ENCODE measurements at places on chromosomes 2 and 18.

DNA sequence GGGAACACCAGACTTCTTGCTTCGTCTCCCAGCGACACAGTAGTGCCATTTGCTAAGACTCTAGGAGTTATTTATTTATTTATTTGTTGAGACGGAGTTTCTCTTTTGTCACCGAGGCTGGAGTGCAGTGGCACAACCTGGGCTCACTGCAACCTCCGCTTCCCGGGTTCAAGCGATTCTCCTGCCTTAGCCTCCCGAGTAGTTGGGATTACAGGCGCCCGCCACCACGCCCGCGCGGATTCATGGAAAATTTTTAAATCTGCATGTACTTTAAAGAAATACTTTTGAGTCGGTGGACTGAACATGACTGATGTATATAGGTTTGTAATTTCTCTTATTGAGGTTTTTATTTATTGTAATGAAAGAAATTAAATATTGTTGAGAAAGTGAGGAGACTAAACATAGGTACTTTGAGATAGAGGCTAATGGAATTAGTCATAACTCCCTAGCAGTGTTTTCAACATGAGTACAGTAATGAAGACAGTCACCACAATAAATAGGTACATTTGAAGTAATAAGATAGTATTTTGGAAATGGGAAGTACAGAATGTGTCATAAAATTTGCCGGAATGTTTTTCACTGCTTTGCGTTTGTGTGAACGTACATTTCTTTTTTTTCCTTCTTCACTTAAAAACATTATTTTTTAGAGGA is 983 bp downstream of the MTX2 start:
- no peak for DNase-seq

DNA sequence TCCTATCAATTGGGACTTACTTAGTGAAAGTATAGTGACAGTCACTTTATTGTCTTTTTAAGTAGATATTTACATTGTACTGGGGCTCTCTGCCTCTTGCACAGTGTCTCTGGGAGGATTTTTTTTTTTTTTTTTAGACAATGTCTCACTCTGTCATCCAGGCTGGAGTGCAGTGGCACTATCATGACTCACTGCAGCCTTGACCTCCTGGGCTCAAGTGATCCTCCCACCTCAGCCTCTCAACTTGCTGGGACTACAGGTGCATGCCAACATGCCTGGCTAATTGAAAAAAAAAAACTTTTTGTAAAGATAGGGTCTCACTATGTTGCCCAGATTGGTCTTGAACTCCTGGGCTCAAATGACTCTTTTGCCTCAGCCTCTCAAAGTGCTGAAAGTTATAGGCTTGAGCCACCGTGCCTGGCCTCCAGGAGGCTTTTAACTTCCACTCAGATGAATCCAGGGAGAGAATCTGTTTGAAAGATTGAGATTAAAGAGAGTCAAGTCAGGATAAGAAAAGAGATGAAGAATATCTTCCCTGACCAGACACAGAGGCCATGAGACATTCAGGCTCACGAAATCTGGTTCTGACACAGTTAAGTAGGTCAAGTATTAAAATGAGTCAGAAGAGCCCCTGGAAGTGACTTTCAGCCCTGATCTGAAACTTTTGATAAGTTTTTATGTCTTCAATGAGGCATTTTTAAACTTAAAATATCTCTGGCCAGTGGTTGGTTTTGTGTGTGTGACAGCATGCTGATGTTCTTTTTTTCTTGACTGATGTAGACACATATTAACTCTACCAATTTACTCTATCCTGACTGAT is 18.3 kb downstream of the ARHGEF33 start:
- DNase-seq = no peak

DNA sequence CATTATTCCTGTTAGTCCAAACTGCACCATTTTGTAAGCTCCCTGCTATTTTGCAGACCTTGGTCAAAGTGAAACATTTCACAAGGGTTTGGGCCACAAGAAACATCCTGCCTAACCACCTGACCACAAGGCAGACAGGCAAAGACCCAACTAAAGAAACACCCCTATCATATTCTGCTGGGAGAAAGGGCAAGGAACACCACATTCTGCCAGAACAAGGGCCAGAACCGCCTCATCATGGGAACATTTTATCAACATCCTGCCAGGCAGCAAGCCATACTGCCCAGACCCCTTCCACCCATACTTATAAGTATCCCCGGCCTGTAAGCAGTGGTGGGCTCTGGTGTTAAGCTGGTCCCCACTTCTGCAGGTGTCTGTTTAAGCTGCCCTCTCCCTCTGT is 12.0 kb upstream of the RAB31 start:
- no peak for DNase-seq

- DNase-seq = no peak
Observed at GRCh38 chr2:23377771-23378170, 7.2 kb upstream of the KLHL29 start.

GRCh38 chr2:28981016-28981441 is at the start of gene TOGARAM2:
Gene TOGARAM2, plus strand, starts transcription at chr2:28981298. Its CDS starts 13,537 bp downstream, at chr2:28994835.
- DNase-seq = no peak

DNA sequence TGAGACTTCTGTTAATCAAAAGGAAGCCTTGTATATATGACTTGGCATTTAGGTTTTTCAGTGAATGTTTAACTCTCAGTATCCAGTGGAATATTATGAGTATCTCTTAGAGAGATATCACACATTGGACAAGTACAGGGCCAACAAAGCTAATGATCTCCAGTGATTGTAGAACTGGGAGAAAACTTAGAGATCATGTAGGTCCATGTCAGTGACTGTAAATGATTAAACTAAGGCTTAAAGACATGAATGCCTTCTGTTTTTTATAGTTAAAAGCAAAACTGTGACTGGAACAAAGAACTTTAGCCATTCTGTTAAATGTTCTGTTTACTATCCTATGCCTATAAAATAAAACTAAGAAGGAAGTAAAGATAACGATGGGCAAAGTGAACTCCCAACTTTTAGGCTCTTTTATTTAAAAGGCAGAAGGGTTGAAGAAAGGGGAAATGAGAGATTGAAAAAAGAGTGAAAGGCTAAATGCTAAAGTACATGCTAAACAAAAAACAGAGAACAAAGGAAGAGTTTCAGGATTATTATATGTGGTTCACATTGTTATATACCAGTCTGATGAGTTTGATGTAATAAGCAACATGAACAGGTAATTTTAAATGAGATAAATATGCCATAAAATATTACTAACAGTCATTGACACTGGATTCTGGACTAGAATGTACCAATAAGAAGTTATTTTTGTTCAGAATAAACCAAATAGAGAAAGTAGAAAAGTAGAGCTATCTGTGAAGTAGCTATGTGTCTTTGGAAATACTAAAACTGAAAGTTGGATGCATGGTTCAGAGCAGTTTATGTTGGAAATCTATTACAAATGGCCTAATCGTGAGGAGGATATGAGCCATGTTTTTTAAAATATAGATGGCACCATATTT is 37.1 kb upstream of the TNFRSF11A start:
- DNase-seq = no peak

GRCh38 chr2:212549941-212550340 is 11.3 kb upstream of the ERBB4 start:
- no peak for DNase-seq

GRCh38 chr2:127655209-127656073 is 9.5 kb downstream of the GPR17 start:
- no peak for DNase-seq

All from natural killer cell (primary cell).